T-helper 1 cell treated with Interleukin-12 subunit alpha and Interleukin-12 subunit beta and Interleukin-4 antibody, amounts not matched to agents 30 ng/mL and 1 ng/mL, for 36 hours (primary cell): ENCODE measurements at places on chromosomes 11 and 22. TPM values are rescaled to one million over a fixed set of nuclear protein-coding genes. Genes with fewer than 3 reads are reported as not detected.

Gene TTC36
- total RNA-seq = 0.90 and 2.2 TPM in 2 replicates

Gene TREH
- total RNA-seq = not detected in 2 replicates

Gene NOX4
- not detected in 2 replicates for total RNA-seq

Gene PTS
- 23.5 and 24.8 TPM in 2 replicates for total RNA-seq

Gene SYT8
- not detected in 2 replicates for total RNA-seq

Gene APLNR
- total RNA-seq = not detected in 2 replicates

Gene FERMT3
- 230 and 241 TPM in 2 replicates for total RNA-seq

Gene LYVE1
- total RNA-seq = not detected in 2 replicates

Gene HMGXB4
- total RNA-seq = 35.7 and 39.2 TPM in 2 replicates
